ENCODE measurements at places on chromosomes 5 and 9.

DNA sequence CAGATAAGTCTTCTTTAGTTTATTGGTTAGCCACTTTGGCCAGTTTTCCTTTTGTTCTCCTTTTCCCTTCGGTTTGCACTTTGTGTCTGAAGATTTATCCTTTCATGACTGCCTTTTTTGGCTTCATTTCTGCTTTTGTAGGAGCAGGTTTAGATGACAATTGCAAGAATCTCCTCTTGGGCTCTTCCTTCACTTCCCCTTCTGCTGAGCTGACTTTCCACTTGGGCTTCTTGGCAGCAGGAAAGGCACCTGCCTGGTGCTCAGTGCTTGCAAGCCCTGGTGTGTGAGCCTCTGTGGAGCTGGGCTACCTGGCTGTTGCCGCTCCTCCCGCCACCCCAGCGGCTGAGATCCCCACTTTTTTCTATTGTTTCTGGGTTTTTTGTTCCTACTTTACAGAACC lies 7.3 kb downstream of the CCDC112 start:
- no peak for DNase-seq

DNA sequence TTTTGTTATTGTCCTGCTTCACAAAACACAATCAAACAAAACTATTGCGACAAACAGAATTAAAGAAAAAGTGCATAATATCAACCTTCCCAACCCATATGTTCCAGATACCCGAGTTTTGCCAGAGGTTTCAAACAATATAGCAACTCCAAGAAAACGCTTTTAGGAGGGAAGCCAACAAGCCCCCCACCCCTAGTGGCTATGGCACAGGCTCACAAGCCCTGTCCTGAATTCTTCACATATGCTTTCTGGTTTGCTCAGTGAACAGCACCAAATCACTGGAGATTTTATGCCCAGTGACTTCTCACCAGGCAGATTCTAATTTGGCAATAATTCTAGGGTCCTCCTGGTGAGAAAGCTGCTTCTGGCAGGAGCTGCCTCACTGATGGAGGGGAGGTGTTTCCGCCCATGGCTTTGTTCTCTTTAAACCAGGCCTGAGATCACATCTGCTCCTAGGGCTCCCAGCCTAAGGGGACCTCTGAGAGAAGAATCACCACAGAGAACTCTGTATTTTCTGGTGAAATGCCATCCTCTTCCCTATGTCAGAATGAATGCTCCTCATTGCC lies 1982.4 kb downstream of the EFNA5 start:
- DNase-seq, result no peak

- no peak for DNase-seq
Observed at GRCh38 chr9:109886041-109886440, 106.0 kb downstream of the PALM2AKAP2 start.

- no peak for DNase-seq
Observed at GRCh38 chr5:135504376-135504775, 31.4 kb downstream of the NEUROG1 start.

- no peak for DNase-seq
Observed at GRCh38 chr5:174545926-174546325, 178.5 kb upstream of the MSX2 start.

DNA sequence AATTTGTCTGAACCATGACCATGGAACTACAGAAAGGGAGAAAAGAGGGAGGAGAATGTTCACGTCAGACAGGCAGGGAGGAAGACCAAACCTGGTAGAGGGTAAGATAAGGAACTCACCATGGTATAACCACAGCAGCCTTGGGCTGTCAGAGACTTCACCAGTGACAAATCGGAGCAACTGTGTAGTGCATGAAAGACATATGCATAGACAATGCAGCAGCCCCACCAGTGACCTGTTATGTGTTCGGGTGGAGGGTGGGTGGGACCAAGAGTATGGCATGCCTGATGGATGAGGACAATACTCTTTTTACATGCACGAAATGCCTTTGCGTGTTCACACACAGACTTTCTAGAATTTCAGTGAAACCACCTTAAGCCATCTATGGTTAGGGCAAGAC lies 221.8 kb upstream of the RASEF start:
- DNase-seq, result no peak

- no peak for DNase-seq
Observed at GRCh38 chr5:313265-313664, 8.2 kb upstream of the AHRR start.

- DNase-seq, result no peak
Observed at GRCh38 chr9:129422843-129423192, 198.1 kb downstream of the C9orf50 start.

DNA sequence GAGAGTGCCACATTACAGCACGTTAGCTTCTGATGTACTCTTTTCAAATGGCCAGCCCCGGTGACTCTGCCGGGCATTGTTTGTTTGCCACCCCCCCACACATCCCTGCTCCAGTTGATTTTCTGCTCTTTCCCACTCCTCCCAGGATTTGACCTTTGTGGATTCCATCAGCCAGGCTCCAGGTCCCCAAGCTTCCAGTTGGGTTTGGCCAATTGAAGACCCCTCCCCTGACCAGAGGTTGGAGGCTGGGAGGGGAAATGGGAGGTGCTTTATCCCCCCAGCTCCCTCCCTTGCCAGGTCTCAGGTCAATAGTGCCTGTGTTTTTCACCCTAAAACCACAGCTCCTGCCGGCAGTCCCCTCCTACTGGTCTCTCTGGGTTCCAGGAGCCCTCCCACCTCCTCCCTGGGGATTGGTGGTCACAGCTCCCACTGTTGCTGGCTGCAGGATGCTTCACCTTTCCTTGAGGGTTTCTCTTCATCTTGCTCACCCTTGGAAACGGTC lies 34.9 kb downstream of the IRF1 start:
- DNase-seq, result no peak

GRCh38 chr5:138737494-138738265 lies 15.5 kb upstream of the CTNNA1 start:
- DNase-seq, result no peak

GRCh38 chr9:115717298-115717697 lies 436.3 kb upstream of the PAPPA start:
- no peak for DNase-seq

DNA sequence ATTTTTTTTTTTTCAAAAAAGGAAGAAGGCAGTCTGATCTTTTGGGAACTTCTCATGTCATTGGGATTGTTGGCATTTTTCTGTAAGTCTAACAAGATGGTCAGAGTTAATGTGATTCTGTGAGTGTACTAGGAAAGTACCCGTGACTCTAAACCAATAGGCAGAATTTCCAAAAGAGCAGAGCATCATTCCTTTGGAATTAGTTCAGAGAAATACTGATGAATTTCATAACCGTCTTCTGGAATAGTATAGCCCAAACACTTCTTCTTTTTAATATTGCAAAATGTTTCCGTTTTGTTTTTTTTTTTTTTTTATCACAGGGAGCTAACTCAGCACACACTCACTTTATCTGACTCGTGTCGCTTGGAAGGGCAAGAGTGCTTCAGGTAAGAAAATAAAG lies 407.4 kb downstream of the DTWD2 start:
- no peak for DNase-seq

DNA sequence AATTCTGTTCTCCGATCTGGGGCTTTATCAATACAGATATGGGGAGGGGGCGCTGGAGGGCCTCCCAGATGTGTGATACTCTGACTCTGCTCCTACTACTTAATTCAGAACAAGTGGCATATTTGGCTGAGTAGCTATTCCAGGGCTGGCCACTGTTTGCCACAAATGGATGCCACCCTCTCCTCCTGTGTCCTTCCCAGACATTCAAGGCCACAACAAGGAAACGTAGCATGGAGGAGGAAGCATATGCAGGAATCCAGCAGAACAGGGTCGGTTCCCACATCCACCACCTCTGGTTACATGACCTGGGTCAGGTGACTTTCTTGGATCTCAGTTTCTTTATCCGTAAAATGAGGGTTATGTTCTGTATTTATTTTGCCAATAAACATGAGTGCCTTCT lies 131.0 kb downstream of the GOLPH3 start:
- DNase-seq, result no peak

DNA sequence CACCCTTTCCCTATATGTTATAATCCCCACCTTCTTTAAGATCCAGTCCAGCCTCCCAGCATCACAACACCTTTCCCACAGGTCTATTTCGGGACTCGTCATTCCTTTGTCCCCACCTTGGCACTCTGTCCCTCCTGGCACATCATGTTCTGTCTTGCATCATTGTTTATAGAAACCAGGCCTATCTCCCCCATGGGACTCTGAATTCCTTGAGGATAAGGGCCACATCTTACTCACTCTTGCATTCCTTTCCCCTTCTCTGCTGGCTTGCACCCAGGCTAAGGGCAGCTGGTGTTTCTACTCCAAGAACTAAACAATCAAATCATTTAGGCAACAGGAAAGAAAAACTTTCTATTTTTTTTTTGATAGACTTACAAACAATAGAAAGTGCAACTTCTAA lies 205.7 kb downstream of the AGTPBP1 start:
- no peak for DNase-seq

DNA sequence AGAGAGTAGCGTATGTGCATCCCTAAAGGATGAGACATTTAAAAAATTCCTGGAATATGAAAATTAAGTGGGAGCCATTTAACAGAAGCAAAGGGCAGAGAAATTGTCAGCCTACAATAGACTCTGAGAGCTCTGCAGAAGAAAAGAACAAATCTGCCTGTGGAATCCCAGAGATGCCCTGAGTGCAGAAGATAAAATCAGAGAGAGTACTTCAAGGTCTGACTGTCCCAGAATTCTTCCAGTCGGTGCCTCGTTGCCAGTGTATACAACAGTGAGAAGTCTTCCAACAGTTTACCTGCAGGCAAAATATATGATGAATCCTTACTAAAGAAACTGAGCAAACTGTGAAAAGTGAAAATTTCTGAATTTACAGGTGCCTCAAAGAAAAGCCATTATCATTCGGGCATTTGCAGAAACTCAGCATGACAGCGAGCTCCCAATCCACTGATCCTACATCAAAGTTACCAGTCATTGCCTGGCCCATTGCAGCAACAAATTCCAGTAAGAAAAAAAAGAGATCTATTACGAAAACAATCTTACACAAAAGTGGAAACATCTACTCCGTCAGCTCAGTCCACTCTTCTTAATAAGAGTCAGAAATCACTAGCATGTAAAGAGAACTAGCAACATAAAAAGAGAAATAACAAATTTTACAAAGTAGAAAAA lies 92.8 kb upstream of the VCAN start:
- no peak for DNase-seq

GRCh38 chr5:75433814-75434506 lies 77.5 kb downstream of the CERT1 start:
- DNase-seq, result no peak

GRCh38 chr5:150438873-150439546 lies 10.5 kb downstream of the RPS14 start:
- DNase-seq, result no peak

DNA sequence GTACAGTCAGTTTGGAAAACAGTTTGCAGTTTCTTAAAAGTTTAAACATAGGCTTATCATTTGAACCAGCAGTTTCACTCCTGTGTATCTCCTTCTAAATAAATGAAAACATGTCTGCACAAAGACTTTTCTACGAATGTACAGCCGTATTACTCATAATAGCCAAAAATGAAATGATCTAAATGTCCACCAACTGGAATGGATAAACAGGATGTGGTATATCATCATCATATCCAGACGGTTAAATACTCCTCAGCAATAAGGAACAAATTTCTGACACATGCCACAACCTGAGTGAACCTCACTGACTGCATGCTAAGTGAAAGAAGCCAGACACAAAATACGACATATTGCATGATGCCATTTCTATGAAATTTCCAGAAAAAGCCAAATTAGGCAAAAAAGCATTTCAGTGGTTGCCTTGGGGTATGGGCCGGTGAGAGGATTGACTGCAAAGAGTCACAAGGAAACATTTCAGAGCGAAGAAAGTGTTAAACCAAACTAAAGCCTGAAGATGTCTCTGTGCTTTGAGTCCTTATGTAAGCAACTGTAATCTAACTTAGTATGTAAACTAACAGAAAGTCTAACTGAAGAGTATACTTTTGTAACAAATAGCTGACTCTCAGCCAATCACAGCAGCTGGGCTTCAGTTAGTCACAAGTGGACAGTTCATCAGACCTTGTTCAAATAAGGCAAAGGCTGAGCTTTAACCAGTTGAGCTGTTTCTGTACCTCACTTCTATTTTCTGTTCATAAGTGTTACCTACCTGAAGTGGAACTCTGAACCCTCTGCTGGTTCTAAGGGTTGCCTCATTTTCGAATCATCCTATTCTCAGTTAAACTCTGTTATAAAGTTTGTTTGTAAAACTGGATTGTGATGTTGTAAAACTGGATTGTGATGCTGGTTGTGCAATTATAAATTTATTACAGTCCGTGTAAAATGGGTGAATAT lies 65.2 kb downstream of the TRIO start:
- no peak for DNase-seq

GRCh38 chr9:98942906-98943681 lies 613 bp upstream of the COL15A1 start:
- DNase-seq, result no peak

DNA sequence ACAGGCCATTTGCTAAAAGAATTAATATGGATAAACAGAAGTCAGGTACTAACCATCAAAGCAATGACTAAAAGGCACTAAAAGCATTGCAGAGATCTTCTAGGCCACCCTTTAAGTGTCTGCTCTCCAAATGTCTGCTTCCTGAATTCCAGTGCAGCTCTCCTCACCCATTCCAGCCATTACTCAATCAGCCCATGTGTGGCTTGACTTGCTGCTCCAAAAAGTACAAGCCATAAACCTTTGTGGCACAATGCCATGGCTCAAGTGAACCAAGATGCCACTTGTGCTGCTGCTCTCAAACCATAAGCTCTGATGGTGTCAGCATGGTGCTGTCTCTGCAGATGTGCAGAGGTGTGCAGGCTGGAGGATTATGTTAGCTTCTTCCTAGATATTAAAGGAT lies 290.2 kb upstream of the POU5F2 start:
- no peak for DNase-seq

- no peak for DNase-seq
Observed at GRCh38 chr9:27599102-27599869, 26.0 kb upstream of the C9orf72 start.

GRCh38 chr5:107820429-107820828 lies 149.7 kb upstream of the EFNA5 start:
- DNase-seq, result no peak

DNA sequence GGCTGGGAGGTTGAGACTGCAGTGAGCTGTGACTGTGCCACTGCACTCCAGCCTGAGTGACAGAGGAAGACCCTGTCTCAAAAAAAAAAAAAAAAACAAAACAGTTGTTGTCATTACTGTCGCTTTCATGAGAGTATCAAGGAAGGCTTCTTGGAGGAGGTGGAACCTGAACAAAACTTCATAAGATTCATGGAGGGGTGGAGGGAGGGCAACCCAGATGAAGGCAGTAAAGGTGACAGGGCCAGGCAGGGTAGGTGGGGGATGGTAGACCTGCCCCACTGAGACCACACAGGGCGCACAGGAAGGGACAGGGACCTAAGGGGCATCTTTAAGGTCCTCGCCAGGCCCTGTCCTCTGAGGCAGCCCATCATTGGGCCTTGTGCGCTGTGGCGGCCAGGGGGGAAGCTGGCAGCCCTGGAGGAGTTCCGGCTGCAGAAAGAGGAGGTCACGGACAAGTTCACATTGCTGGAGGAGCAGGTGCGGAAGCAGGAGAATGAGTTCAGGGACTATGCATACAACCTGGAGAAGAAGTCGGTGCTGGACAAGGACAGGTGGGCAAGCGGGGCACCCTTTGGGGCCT lies 3.5 kb downstream of the CFAP157 start:
- DNase-seq, result no peak

- DNase-seq, result peak; percentile 63
Observed at GRCh38 chr9:132670457-132671391, at the start of gene GTF3C4. Gene GTF3C4 (plus strand): TSS chr9:132670464. CDS start chr9:132670599, 135 bp downstream.

GRCh38 chr5:124105326-124105725 lies 593.3 kb downstream of the CSNK1G3 start:
- DNase-seq, result no peak

All from activated CD4-positive, alpha-beta T cell treated with anti-CD3 and anti-CD28 coated beads, Interleukin-2, amount 50 U/mL, for 1 hour (primary cell).